ENCODE measurements at places on chromosomes 12 and 14. TPM values are rescaled to one million over a fixed set of nuclear protein-coding genes. Genes with fewer than 3 reads are reported as not detected.

The LRTM2 gene
- total RNA-seq: not detected

The FBRSL1 gene
- 41.4 TPM for total RNA-seq

The TUBA1A gene
- 70.6 TPM for total RNA-seq

The MMP14 gene
- total RNA-seq: 3.1 TPM

The LGR5 gene
- total RNA-seq: not detected

The NEK9 gene
- 54.9 TPM for total RNA-seq

The HOTAIR gene
- not detected for total RNA-seq

The TROAP gene
- total RNA-seq: 46.6 TPM

The OSBPL8 gene
- 85.6 TPM for total RNA-seq

The DHRS2 gene
- total RNA-seq: 3.3 TPM

The KRT77 gene
- not detected for total RNA-seq

GRCh38 chr12:76711241-76711640 lies 52.7 kb upstream of the ZDHHC17 start:
- H3K27me3 ChIP-seq: no peaks in the 10 kb centered on the region
- no peaks in the 10 kb centered on the region for H3K36me3 ChIP-seq
- no peaks in the 10 kb centered on the region for H3K4me1 ChIP-seq
- no peak overlapping the region for H3K4me3 ChIP-seq
- no peak overlapping the region for H3K27ac ChIP-seq

GRCh38 chr14:91925001-91925726 lies 22.3 kb downstream of the FBLN5 start:
- no peak for DNase-seq
- no peaks in the 10 kb centered on the region for H3K27me3 ChIP-seq
- no peak overlapping the region for H3K4me3 ChIP-seq
- H3K4me1 ChIP-seq: no peaks in the 10 kb centered on the region
- H3K36me3 ChIP-seq: no peaks in the 10 kb centered on the region
- no peak overlapping the region for H3K27ac ChIP-seq

GRCh38 chr14:74219277-74220205 lies 19.7 kb upstream of the VSX2 start:
- H3K36me3 ChIP-seq: no peaks in the 10 kb centered on the region
- no peak for DNase-seq
- H3K27ac ChIP-seq: no peak overlapping the region

DNA sequence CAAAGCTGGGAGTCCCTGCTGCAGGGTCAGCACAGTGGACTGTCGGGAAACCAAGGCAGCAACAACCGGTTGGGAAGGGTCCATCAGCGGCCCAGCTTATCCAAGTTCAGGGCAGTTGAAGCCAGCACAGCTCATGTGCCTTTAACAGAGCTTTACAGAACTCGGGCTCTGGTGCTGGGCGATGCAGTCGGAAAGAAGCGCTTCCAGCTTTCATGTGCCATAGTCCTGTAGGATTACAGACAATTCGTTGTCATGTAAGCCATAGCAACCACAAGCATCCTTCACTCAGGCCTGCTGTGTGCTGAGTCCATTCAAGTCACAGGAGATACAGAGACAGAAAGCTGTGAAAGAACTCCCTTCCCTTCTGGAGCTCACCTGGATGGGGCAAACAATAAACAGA lies 3.5 kb upstream of the FAM181A start:
- DNase-seq: no peak
- H3K4me3 ChIP-seq: no peak overlapping the region
- no peaks in the 10 kb centered on the region for H3K36me3 ChIP-seq
- no peak overlapping the region for H3K27ac ChIP-seq
- no peaks in the 10 kb centered on the region for H3K27me3 ChIP-seq
- no peaks in the 10 kb centered on the region for H3K4me1 ChIP-seq

DNA sequence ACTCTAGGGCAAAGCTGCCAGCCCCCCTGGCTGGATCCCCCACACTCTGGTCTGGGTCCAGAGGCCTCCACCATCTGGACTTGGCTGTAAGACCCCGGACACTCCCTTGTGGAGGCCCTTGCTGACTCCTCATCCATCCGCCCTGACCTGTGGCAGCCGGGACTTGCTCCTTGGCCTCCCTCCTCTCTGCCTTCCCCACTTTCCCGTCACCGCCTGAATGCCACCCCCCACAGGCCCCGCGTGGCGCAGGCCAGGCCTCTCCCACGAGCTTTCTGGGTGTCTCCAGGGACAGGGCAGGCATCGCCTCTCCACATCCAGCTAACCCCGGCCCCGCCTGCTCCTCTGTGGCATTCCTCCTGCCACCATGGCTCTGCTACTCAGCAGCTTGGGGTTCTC lies 14.1 kb downstream of the JAG2 start:
- H3K4me3 ChIP-seq: no peak overlapping the region
- H3K4me1 ChIP-seq: no peaks in the 10 kb centered on the region
- no peaks in the 10 kb centered on the region for H3K27me3 ChIP-seq
- no peak overlapping the region for H3K27ac ChIP-seq
- H3K36me3 ChIP-seq: no peaks in the 10 kb centered on the region
- no peak for DNase-seq

DNA sequence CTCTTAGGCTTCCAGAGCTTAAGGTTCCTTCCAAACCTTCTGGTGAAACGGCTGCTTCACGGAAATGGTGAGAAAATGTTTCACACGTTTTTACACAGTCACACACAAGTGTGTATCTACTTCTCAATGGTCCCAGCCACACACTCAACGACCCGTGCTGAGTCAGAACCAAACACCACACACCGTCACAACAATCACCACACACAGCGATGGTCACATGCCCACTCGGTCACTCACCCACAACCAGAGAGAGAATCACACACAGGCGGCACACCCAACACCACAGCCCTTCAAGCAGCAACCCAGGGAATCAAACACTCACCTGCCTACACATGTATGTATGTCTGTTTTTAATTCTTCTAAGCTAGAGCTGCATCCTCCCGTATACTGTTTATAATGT lies 12.6 kb upstream of the PLEKHD1 start:
- H3K4me3 ChIP-seq: no peak overlapping the region
- H3K4me1 ChIP-seq: no peaks in the 10 kb centered on the region
- DNase-seq: peak; percentile 20

- H3K4me3 ChIP-seq: no peak overlapping the region
- no peak overlapping the region for H3K27ac ChIP-seq
- no peaks in the 10 kb centered on the region for H3K4me1 ChIP-seq
- H3K27me3 ChIP-seq: peaks cover 5% of the 10 kb centered on the region
Observed at GRCh38 chr12:19066475-19067001, 63.0 kb upstream of the PLEKHA5 start.

DNA sequence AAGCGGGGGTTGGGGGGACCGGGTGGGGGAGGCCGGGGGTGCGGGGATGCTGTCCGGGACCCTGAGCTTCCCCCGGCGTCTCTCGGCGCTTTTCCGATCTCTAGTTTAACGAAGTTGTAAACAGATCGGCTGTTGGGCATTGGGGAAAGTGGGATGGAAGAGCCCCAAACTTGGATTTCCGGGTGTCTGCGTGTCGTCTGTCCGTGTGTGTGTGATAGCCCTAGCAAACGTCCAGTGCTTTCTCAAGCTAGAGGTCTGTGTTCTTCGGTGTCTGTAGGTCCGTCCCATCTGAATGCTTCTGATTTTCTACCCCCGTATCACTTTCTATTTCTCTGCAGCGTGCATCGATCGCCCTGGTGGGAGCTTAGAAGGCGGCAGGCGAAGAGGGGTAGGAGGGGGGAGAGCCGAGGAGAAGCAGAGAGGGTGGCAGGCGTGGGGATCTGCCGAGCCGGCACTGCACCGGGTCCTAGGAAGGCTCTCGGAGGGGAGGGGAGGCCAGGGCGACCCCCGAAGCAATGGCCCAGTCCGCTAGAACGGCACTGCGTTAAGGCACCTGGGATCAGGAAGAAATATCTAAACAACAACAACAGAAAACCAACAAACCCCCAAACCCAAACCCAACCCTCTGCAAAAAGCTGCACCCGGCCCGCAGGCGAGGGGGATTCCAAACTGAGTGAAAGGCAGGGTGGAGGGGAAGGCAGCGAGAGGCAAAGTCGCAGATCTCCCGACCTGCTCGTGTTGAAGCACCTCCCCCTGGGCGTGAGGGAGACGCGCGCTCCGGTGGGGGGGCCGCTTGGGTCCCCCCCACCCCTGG lies 1.0 kb downstream of the KCNA1 start:
- peaks cover 16% of the 10 kb centered on the region for H3K4me1 ChIP-seq
- no peak overlapping the region for H3K27ac ChIP-seq
- H3K4me3 ChIP-seq: peak overlapping the region; percentile 71
- peaks cover 2% of the 10 kb centered on the region for H3K36me3 ChIP-seq

DNA sequence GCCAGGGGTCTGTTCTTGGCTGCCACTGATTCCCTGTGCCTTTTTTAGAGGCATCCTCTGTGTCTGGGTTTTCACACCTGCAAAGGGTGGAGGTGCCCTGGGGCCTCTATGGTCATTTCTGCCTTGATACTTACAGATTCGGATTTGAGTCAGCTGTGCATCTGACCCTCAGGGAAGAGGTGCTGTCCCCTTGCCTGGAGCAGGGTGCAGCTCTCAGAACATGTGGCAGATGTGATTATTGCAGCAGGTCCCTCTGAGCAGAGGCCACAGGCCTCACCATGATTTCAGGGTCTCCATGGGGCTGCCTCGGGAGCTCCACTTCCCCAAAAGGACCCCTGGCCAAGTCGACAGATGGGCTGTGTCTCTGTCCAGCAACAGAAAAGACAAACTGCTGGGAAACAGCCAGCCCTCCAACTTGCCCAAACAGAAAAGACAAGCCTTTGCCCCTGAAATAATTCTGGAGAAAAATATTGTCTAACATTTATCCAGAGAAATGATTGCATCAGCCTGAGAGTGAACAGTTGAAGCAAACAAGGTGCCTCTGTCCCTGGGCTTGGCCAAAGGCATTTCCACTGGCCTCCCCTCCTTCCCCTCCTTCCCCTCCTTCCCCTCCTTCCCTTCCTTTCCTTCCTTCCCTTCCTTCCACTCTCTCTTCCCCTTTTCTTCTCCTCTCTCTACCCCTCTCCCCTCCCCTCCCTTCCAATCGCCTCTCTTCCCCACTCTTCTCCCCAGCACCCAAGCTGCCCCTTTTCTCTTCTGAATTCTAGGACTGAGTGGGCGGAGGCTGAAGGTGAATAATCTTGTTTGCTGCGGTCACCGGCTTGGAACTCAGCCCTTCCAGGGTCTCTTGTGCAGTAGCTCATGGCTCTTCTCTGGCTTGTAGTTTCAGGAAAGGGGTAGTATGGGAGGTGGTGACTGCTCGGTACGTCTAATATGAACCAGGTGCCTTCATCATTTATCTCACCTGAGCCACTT lies 676 bp downstream of the SERPINA3 start:
- no peak for DNase-seq
- no peaks in the 10 kb centered on the region for H3K27me3 ChIP-seq
- H3K4me3 ChIP-seq: no peak overlapping the region

DNA sequence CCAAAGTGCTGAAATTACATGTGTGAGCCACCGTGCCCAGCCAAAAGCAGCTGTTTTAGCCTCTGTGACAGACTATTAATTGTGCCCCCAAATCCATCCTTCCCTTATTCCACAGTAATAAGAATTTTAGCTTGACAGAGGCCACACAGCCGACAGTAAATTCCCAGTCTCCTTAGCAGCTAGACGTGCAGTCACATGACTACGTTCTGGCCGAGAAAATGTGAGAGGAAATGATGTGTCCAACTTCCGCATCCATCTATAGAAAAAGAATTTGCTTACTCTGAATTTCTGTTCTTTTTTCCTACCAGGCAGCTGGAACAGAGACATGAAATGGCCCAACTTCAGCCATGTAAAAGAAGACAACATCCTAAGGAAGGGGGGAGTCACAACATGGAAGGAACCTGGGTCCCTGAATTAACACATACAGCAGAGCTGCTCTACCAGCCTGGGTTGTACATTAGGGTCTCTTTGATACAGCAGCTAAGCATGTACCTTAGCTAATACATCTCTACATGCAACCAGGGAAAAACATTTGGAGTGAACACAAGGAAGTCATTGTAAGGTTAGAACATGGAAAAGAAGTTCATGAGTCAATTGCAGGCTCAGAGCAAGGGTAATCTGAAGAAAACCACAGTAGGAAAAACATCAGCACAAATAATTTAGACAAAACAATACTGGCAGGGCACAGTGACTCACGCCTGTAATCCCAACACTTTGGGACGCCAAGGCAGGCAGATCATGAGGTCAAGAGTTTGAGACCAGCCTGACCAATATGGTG lies 35.5 kb downstream of the CIT start:
- no peak overlapping the region for H3K27ac ChIP-seq
- no peak for DNase-seq
- H3K4me3 ChIP-seq: no peak overlapping the region
- no peaks in the 10 kb centered on the region for H3K27me3 ChIP-seq

DNA sequence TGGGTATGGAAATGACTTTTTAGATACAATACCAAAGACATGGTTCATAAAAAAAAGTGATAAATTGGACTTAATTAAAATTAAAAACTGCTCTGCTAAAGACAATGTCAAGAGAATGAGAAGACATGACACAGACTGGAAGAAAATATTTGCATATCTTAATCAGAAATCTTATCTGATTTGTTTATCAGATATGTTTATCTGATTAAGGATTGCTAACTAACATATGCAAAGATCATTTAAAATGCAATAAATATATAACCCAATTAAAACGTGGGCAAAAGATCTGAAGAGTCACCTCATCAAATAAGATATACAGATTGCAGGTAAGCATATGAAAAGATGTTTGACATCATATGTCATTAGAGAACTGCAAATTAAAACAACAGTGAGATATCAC lies 10.0 kb upstream of the MMP19 start:
- no peak overlapping the region for H3K27ac ChIP-seq
- H3K4me3 ChIP-seq: no peak overlapping the region
- no peaks in the 10 kb centered on the region for H3K36me3 ChIP-seq

DNA sequence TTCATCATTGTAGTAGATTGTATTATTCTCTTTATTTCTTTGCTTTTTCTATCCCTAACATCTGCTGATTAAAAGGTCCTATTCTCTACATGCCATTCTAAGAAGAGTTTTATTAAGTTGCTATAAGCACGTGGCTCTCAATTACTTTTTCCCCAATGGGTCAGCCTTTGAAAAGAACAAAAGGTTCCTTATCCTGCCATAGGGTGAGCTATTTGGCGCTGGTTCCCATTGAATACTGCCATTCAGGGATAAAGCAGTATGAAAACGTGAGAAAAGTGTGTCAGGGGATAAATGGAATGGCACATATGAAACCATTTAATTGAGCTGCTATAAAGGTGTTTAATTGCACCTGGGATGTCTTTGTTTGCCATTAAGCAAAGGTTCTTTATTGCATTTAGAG lies 80.9 kb downstream of the SYNE2 start:
- H3K4me3 ChIP-seq: no peak overlapping the region
- H3K27ac ChIP-seq: no peak overlapping the region
- no peak for DNase-seq

DNA sequence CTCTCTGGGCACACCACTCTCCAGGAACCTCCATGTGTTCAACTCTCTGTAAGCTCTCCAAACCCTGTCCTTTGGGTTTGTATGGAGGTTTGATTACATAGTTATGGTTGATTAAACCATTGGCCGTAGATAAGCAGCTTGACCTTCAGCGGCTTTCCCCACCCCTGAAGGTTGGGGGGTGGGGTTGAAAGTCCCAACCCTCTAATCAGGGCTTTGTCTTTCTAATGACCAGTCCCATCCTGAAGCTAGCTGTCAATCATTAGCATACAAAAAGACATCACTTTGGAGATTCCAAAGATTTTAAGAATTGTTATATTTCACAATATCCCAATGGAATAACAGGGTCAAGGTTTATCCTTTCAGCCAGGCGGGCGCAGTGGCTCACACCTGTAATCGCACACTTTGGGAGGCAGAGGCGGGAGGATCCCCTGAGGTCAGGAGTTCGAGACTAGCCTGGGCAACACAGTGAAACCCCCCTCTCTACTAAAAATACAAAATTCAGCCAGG lies 8.4 kb downstream of the FAM186A start:
- H3K27me3 ChIP-seq: no peaks in the 10 kb centered on the region
- no peaks in the 10 kb centered on the region for H3K4me1 ChIP-seq
- H3K27ac ChIP-seq: no peak overlapping the region
- DNase-seq: no peak
- no peak overlapping the region for H3K4me3 ChIP-seq
- no peaks in the 10 kb centered on the region for H3K36me3 ChIP-seq

GRCh38 chr14:100428727-100429126 lies 105.6 kb downstream of the SLC25A47 start:
- H3K4me3 ChIP-seq: no peak overlapping the region
- peaks cover 4% of the 10 kb centered on the region for H3K4me1 ChIP-seq
- H3K27me3 ChIP-seq: no peaks in the 10 kb centered on the region

Data from activated CD8-positive, alpha-beta T cell treated with anti-CD3 and anti-CD28 coated beads for 36 hours (primary cell).